HEK293T (cell line): ENCODE measurements at places on chromosomes 1 and 21.

DNA sequence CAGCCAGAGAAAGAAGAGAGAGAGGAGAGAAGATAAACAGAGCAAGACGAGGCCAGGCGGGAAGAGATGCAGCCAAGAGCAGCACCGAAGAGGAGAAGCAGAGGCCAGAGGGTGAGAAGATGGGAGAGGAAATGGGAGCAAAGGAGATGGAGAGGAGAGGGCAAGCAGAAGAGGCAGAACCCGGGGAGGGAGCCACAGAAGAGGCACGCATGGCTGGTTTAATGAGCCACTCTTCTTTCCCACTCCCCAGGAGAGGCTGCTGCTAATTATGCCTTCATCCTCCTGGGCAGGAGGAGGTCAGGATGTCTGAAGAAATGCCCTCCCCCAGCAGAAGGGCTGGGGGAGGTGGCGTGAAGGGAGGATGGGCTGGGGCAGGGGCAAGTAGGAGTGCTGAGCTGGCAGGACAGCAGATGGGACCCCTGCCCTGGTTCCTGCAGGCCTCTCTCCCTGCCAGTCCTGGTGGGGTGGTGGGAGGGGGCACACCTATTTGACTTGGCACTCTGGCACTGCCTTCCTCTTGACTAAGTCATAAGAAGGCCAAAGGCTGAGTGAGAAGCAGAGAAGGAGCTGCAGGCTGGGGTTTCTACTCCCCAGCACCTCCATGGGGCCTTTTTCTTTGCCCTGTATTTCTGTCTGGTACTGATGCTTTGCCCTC is 32.3 kb downstream of the KIRREL1 start:
- DNase-seq: no peak

- no peak for DNase-seq
Observed at GRCh38 chr1:22794647-22795365, 84.2 kb downstream of the EPHB2 start.

- DNase-seq: no peak
Observed at GRCh38 chr1:78047106-78047505, 1.3 kb downstream of the GIPC2 start.

- no peak for DNase-seq
Observed at GRCh38 chr1:17020502-17020901, 8.8 kb upstream of the ATP13A2 start.
